Camera-type eye (tissue), 1 donor: ENCODE measurements at places on chromosomes 12 and 14. TPM values are rescaled to one million over a fixed set of nuclear protein-coding genes. Genes with fewer than 3 reads are reported as not detected.

KRT82 gene
- total RNA-seq: not detected

TEX52 gene
- not detected for total RNA-seq

PSMA6 gene
- total RNA-seq: 141 TPM

LTBR gene
- 21.1 TPM for total RNA-seq

SLC2A14 gene
- total RNA-seq: 0.77 TPM

ACACB gene
- total RNA-seq: 28.3 TPM

MYO1H gene
- 0.82 TPM for total RNA-seq
